NCI-H2081 (cell line): ENCODE measurements at places on chromosomes 11 and 22.

- no peak for DNase-seq
Observed at GRCh38 chr11:17382046-17382728, 6.3 kb downstream of the KCNJ11 start.

- no peak for DNase-seq
Observed at GRCh38 chr11:35014346-35014745, 97.9 kb downstream of the PDHX start.

GRCh38 chr11:46253258-46254132 lies 24.0 kb upstream of the CREB3L1 start:
- DNase-seq: no peak

GRCh38 chr22:31425331-31426050 lies 26.1 kb downstream of the DRG1 start:
- no peak for DNase-seq

- no peak for DNase-seq
Observed at GRCh38 chr11:71311176-71311925, 59.0 kb upstream of the SHANK2 start.

DNA sequence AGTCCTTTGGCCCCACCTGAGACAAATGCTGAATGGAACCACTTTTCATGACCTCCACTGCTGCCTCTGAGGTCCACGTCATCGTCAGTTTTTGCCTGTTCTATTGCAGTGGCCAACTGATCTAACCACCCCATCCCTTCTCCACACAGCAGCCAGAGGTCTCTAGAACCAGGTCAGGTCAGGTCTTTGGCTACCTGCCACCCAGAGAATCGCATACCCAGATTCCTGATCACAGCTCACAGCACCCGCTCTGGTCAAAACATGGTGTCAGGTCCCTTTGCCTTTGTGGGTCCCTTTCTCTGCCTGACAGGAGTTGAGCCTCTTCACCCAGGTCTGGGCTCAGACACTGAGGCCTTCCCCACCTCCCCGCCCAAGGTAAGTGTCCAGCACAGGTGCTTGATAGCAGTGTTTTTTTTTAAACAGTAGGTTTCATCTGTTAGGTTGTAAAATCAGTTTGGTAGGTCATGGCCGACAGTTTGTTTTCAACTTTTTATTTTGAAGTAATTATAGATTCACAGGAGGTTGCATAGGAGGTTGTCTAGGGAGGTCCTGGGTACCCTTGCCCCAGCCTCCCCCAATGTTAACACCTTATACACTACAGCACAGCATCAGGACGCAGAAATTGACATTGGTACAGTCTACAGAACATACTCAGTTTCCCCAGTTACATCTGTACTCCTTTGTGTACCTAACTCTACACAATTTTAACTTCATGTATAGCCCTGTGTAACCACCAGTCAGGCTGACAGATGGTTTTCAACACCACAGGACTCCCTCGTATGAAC lies 6.9 kb downstream of the C22orf39 start:
- no peak for DNase-seq

DNA sequence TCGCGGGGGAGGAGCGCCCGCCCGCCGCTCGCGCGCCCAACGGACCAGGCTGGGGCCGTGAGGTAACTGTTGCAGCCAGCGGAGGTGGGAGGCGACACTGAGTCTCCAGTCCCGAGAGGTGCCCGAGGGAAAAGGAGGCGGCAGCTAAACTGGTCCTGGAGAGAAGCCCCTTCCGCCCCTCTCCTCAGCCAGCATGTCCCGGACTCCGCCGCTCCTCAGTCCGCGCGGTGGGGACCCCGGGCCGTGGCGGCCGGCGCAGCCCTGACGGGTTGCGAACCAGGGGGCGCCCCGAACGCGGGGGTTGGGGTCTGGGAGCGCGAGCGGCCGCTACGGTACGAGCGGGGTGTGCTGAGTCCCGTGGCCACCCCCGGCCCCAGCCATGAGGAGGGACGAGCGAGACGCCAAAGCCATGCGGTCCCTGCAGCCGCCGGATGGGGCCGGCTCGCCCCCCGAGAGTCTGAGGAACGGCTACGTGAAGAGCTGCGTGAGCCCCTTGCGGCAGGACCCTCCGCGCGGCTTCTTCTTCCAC lies at the start of gene PDE3B:
Gene PDE3B, plus strand, starts transcription at position 108 of the 529 bp plus-strand sequence. Its CDS starts 272 bp downstream, at position 380.
- peak; percentile 65 for DNase-seq

GRCh38 chr11:11752679-11753078 lies 89.1 kb upstream of the USP47 start:
- DNase-seq: no peak

DNA sequence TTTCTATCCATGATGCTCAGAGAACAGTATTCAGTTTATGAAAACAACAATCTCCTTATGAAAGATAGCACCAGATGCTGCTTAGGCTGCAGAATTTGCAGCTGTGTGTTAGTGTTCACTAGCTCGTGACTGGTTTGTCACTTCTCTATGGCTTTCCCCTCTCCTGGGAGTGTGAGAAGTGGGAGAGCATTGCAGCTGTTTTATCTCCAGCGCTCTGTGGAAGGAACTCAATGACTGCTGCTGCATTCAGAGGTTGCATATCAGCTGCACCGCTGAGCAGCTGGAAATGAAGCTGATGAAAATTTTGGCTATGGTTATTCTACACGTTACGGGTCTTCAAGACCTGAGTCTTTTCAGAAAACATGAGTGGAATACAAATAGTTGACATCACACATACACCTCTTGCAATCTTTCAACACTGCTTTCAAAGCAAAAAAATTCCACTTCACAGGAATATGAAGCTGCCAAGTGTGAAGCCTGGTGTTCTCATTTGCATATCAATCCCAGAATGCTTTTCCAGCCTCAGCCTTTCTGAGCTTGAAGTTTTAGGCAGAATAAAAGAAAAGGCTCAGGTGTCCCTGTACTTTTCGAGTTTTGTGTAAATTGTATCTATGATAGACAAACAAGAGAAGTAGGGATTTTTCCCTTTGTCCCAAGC lies 149.3 kb upstream of the DDI1 start:
- DNase-seq: no peak

DNA sequence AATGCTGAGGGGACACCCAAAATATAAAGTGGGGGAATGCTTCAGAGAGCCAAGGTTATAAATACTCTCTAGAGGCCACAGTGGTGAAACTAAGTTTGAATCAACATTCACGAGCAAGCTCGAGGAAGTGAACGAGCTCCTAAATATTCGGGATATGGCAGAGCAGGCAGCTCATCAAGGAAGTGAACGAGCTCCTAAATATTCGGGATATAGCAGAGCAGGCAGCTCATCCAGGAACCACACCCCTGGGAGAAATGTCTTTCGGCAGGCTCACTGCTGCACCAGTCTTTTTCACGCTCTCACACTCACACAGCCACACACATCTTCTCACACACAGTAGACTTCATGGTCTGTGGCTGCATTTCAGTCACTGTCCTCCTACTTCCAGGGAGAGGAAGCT lies 787.5 kb downstream of the OPCML start:
- DNase-seq: no peak
